Amygdala (tissue), 56 donors: ENCODE measurements at places on chromosomes 4 and X.
A peak's percentile ranks its signal among the peaks of the same experiment; 100 is the strongest.

DNA sequence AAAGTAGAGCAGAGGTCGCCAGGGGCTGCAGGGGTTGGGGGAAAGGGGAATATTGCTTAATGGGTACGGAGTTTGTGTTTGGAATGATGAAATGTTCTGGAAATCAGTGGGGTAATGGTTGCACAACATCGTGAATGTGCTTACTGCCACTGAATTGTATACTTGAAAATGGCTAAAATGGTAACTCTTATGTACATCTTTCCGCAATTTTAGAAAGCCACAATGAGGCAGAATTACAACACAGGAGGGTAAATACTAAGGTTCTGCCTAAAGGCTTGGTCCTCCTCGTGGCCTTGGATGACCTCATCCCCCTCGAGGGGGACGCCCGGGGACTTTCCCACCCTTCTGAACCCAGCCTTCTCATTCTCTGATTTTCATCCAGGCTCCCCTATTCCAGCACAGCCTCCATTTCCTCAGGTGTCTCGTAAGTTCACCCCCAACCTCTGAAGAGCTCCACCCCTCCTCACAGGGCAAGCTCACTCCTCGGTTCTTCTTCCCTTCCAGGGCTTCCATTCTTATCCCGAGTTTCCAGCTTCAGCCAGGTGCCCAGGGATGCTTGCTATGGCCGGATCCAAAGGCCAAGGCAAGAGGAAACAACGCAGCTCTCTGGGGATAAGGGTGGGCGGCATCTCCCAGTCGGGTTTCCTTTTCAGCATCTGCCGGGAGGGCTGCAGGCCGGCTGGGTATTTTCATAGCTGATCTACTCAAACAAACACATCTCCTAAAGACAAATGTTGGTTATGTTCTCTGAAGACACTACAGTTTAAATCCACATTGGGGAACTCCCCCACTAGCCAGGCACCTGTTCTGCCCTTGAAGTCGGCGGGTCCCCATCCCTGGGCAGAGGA, 71.3 kb upstream of the ACSL1 start:
- DNase-seq = no peak

GRCh38 chrX:154116426-154117211, 19.1 kb upstream of the MECP2 start:
- DNase-seq = no peak

- no peak for DNase-seq
Measured at GRCh38 chr4:141240259-141240658, 19.6 kb downstream of the ZNF330 start.

DNA sequence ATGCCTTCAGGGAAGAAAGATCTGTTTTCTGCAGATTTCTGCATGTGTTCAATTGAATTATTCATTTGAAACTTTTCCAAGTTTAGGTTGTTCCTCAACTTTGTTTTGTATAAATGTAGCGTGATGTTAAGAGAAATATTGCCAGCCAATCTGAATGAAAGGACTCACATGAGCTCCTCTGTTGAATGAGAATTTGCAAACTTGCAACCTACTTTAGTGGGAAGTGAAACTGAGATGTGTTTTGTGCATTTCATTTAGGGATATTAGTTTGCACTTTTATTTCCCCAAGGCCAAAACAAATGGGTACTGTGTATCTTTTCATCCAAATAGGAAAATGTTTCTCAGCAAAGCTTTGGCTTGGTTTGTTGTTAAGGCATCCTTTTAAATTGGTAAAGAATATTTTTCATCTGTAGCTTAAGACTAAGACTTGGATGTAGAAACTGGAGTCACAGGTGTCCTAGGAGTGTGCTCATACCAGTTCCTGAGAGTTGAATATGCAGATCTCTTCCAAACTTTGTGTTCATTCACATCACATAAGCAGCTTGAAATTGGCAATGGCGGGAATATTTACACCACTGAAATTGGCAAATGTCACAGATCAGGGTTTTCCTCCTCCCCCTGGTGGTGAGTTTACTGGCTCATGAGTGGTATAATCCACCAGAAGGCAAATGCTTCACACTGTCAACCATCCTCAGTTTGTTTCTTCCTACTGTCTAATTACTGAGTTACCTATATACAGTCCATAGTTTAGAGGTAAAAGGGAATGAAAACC, 193.6 kb upstream of the BANK1 start:
- no peak for DNase-seq

- no peak for DNase-seq
Measured at GRCh38 chr4:56212774-56213173, 174.5 kb downstream of the AASDH start.

- DNase-seq = no peak
Measured at GRCh38 chr4:75051431-75051830, 118.5 kb downstream of the PARM1 start.

DNA sequence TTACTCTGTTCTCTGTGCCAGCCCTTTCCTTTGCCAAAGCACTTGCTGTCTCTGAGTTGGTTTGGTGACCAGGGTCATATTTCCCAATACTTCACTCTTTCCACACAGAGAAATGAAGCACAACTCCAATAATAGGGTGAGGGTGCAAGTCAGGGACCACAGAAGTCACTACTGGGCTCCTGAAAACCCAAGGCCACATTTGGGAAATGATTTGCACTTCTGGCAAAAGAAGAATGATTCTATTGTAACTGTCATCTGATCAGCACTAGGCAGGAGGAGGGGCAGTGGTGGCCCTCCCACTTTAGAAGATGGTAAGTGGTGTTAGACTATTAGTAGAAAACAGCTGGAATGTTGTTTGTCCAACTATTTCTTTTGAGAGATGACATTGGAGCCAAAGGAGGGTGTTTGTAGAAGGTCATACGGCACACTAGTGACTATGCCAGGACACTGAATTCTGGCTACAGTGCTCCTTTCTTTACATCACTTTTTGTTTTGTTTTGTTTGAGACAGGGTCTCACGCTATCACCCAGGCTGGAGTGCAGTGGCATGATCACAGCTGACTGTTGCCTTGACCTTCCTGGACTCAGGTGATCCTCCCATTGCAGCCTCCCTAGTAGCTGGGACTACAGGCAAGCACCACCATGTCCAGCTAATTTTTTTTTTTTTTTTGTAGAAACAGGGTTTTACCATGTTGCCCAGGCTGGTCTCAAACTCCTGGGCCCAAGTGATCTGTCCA, 10.8 kb upstream of the HADH start:
- peak; percentile 13 for DNase-seq
